ENCODE measurements at places on chromosomes 7 and 10.
A peak's percentile ranks its signal among the peaks of the same experiment; 100 is the strongest.

GRCh38 chr10:29026802-29027580 is 261.9 kb upstream of the LYZL1 start:
- no peak for DNase-seq

- DNase-seq: peak; percentile 61
Observed at GRCh38 chr7:139936760-139937310, 107.8 kb downstream of the TBXAS1 start.

GRCh38 chr10:110530131-110530831 is 32.6 kb downstream of the DUSP5 start:
- peak; percentile 81 for DNase-seq

DNA sequence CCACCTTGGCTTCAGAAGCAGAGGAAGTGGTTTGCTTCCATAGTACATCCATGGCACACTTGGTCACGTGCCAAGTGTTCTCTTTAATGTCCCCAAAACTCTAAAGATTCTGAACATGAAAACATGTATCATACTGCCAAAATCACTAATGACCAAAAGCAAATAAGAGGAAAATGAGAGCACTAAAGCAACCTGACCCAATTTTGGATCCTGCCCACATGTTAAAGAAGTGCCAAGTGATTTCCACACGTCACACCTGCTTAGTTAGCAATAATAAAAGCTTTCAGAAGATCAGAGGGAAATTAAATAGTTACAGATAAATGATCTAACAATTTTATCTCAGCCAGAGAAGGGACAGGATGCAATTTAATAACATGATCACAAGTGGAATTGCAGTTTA is 1170.0 kb downstream of the XPNPEP1 start:
- DNase-seq: no peak

DNA sequence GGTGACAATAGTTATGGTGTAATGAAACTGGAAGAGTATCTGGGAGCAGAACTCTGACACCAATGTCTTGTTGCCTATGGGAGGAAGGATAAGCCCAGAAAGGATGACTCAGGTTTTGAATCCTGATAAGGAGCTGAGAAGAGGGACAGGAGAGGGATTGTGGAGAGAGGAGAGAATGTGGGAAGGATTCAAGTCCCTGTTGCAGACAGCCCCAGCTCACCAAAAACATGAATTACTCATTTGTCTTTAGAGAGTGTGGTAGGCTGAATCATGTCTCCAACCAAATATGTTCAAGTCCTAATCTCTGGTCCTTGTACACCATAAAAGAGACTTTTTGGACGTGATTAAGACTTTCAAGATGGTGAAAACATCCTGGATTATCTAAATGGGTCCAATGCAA is 206.9 kb upstream of the PHYHIPL start:
- no peak for DNase-seq

- DNase-seq: no peak
Observed at GRCh38 chr7:26423436-26423835, 131.8 kb downstream of the SNX10 start.

DNA sequence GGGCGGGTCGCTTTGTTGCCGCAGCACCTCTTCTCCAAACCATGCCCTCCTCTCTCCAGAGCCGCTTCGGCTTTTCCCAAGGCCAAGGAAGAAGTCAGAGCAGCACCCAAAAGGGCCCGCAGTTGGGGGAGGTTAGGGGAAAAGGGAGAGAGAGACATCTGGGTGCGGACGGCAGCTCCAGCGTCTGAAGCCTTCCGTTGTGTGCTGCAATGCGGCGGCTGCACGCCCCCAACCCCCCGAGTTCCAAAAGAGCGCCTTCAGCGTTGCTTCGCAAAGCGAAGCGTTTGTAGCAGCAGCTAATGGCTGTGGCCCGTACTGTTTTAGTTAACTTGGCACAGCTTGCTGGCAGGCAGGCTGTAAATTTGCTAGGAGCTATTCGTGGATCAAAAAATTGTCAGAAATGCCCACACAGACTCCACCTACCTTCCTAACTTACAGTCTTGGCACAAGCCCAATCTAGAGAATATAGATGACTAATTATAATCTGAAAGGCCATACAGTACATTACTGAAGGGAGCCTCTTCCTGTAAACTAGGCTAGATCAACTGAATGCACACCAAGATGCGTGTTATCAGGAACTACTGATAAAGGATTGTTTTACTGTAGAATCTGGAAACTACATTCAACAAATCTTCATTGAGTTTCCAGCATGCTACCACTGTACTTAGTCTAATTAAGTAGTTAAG is 1.1 kb upstream of the KBTBD2 start:
- peak; percentile 31 for DNase-seq

DNA sequence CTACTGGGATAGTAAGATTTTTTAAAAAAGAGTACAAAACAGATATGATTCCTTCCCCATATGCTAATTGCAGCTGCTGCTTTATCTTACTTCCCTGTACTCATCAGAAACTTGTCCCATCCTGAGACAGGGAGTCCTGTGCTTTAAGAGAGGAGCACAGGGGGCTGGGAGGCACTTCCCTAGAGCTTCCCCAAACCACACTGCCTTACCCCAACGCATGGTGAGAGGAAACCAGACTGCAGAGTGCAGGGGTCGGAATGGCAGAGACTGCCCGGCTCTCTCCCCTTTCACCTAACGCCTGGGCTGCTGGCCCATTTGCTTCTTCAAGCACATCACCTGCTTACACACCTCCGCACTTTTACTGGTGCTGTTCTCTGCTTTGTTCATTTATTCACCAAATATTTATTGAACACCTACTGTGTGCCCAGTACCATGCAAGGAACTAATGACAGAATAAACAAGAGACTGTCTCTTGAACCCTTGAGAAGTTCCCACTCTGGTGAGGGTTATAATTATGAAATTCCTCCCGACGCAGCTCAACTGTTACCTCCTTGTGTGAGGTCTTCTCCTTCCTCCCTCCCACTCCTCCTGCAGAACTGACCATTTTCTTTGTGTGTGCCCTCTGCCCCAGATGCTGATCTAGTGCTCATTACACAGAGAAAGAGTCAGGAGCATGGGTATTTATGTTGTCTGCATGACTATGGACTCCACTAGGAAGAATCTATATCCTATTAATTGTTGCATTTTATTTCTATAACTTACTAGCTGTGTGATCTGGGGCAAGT is 289.7 kb downstream of the TCF7L2 start:
- DNase-seq: no peak

GRCh38 chr10:67033878-67034277 is 108.0 kb downstream of the LRRTM3 start:
- DNase-seq: no peak

GRCh38 chr7:85230623-85231022 is 43.8 kb upstream of the SEMA3D start:
- no peak for DNase-seq

DNA sequence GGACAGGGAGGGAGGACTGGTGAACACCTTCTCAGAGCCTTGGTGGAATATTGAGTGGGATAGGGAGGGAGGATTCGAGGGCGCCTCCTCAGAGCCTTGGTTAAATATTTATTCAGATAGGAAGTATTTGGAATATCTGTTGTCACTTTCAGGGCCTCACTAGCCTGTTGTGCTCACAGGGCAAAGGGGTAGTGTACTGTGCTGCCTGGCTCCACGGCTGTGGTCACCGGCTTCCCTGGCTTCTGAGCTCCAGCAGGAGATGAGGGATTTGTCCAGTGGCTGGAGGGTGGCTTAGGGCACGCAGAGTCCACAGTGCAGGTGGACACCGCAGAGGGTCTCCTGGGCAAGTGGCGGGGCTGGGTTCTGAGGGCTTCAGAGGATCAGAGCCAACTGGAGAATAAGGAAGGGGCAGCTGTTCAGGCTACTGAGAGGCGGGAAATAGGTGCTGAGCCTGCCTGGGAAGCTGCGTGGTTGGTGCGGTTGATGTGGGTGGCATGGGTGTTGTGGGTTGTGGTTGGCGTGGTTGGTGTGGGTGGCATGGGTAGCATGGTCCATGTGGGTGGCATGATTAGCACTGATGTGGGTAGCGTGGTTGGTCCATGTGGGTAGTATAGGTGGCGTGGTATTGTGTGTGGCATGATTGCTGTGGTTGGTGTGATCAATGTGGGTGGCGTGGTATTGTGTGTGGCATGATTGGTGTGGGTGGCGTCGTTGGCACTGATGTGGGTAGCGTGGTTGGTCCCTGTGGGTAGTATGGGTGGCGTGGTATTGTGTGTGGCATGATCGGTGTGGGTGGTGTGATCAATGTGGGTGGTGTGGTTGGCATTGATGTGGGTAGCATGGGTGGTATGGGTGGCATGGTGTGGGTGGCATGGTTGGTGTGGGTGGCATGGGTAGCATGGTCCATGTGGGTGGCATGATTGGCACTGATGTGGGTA is 16.7 kb downstream of the INPP5A start:
- no peak for DNase-seq

DNA sequence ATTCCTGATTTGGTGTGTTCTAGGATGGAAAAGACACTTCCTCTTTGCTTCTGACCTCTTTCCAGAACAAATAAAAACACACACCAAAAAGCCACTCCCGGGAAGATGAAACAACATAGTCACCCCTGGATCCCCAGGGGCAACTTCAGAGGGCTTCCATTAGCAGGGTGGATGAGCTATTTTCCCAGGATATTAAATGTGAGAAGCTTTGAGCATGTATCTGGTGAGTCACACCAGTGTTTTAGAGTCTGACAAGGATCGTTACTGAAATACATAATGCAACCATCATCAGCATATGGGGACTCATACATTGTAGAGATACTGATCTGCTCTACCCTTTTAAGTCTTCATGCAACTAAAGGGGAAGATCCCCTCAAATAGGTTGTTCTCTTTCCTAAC is 115.5 kb upstream of the ZNF438 start:
- DNase-seq: peak; percentile 58

DNA sequence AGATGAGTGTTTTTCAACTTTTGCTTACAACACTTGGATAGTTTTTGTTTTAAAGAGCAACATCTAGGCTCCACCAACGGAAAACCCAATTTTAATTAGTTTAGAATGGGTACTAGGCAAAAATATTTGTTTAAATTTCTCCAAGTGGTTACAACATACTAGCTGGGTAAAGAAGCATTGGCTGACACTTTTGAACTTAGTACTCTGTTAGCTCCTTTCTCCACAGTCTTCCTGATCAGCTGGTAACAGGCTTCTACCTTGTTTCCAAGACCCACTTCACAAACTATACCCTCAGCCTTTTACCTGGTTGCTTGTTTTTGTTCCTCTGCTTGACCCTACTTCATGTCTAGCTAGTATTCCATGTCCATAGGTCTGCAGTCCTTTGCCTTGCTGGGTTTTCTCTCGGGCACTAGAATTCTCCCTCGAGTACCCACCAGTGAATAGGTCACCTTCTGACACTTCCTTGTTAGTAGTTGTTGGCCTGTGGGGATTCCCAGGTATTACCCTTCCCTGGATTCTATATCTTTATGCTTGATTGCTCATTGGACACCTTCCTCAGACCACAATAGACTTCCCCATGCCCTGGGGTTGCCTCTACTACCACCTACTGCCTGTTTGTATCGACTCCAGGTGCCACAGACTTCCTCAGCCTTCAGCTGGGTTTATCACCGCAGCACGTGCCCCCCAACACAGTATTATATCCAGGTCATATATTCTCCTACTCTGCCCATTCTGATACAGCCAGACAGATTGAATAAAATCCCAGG is 42.0 kb downstream of the PRPS1L1 start:
- no peak for DNase-seq

DNA sequence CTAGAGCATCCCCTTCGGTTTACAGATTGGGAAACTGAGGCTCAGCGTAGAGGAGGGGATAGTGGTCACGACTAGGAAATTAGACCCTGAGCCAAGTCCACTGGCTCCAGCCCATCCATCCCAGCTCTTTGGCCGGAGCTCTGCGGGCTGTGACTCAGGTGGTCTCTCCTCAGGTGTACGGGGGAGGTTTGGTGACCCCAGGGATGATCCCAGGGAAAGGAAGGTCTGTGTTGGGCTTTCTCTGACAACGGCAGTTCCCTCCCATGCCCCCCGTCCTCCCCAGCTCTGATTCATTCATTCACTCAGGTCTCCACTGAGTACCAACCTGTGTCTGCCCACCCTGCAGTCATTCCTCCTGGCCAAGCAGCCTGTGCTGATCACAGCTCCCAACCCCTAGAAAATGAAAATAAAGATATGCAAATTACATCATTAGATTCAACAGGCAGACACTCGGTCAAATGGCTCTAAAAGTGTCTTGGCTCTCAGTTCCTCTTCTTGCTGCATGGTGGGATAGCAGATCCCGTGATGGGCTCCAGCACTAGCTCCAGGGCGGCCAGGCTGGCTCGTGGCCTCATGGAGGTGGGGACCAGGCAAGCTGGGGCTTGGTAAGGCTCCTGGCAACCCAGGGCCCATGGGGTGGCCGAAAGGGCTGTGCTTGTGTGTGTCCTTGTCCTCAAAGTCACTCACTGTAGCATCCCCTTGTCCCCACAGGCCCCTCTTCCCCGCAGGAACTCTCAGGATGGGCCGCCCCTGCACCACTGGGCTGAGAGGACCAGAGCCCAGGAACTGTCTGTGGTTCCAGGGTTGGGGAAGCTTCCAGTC is 37.8 kb downstream of the CLRN3 start:
- no peak for DNase-seq

DNA sequence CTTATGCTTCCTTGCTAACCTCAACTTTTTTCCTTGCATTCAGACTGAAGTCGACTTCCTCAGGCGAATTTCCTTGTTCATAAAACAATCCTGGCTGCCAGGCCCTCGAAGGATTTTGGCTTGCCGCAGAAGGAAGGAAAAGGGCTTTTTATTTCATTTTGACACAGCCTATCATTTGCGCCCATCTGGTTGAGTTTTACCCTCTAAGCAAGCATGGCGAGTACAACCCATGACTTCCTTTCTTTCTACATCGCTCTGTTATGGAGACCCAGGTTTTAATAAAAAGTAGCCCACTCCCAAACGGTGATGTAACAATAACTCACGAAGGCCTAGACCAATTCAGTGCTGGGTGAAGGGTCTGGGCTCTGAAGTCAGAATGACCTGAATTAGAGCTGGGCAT is 109.3 kb downstream of the PRPF18 start:
- no peak for DNase-seq

DNA sequence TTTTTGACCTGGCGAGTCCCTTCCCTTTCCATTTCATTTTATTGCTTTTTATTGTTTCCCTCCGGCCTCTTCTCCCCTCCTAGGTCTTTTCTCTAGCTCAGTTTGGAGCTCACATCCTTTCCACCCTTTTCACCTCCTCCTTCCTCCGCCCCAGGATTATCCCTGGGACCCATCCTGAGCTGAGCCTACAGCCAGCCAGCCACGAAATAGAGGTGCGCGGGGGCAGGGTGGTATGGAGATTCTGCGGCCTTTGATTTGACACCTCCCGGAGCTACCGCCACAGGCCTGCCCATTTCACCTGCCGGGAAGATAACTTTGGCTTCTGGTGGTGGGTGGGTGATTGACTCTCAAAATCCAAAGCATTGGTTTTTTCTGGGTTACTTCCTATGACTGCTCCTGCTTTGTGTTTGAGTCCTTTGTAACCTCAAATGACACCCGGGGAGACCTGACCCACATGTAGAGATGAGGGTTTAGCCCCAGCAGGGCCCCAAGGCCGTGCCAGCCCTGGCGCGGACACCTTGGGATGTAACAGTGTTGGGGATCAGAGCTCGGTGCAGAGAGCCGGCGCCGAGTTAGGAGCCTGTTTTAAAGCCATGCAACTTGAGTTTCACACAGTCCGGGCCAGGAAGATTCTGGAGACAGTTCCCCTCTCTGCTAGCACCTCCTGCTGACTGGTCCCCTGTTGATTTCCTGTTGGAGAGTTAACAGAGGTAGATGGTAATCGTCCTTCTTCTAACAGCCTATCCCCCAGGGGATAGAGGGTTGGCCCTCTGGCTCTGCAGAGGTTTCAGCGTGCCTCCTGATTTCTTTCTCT is 1.5 kb downstream of the DUSP5 start:
- DNase-seq: peak; percentile 37

- DNase-seq: no peak
Observed at GRCh38 chr7:17741426-17741825, 198.9 kb downstream of the SNX13 start.

- DNase-seq: no peak
Observed at GRCh38 chr10:95767884-95768556, 12.1 kb downstream of the ENTPD1 start.

GRCh38 chr7:22435720-22436119 is 64.3 kb downstream of the STEAP1B start:
- no peak for DNase-seq

All from hepatic stellate cell (primary cell).